ENCODE measurements at places on chromosomes 7 and 10.

DNA sequence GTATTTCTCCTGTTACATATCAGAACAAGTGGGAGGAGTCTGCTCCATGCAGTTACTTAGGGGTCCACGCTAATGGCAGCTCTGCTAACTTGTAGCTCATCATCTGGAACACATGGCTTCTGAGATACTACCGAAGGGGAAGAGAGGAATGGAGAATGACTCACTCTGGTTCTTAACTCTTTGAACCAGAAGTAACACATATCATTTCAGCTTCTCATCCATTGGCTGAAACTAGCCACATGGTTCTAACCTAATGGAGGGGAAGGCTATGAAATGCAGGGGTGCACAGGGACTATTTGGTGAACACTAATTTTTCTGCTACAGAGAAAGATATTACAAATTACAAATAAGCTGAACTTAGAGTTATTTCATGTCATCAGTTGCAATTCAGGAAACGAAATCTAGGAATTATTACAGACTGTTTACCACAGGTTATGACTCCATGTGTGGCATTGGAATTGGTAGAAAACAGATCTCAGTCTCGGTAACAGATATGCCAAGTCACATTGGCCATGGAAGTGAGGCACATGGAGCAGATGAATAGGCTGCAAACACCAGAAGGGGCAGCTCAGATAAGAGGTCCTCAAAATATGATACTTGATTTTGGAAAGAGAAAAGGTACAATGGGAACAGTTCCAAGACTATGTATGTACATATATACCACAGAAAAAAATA lies 9.4 kb upstream of the KAT6B start:
- DNase-seq, result no peak

- no peak for DNase-seq
These were observed 38.9 kb upstream of the FHIP2A start for GRCh38 chr10:114782666-114783065.

- DNase-seq, result no peak
These were observed 139.5 kb downstream of the PLCE1 start for GRCh38 chr10:94133239-94133638.

DNA sequence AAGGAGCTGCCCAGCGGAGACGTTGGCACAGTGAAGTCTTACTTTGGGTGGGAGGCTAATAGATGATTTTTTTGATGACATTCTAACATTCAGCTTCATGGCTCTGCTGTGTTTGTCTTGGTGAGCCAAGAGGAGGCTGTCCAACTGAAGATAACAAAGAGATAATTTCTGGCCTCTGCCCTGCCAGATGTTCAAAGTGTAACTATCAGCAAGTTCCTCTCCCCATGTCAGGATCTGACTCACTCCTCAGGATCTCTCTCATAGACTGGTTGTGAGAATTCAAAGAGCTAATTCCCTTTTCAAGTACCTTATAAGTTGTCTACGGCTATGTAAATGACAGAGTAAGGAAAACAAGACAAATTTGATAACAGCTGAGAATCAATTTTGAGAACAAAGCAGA lies 1340.9 kb downstream of the XPNPEP1 start:
- no peak for DNase-seq

DNA sequence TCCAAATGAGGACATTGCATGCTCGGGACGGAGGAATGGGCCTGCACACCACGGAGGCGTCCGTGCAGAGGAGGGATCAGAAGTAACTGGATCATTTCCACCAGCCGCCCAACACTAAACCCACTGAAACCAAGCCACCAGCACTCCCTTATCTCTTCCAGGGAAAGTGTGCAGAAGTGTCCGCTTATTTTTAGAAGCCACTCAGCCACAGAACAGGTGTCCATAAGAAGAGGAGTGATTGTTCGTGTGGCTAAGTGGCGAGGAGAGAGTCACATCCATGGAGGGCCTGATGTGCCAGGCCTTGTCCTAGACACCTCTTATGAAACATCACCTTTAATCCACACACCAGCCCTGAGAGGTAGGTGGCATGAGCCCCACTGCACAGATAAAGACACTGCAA lies 407.9 kb upstream of the NPVF start:
- no peak for DNase-seq
